ENCODE measurements at places on chromosomes 2 and 18. TPM values are rescaled to one million over a fixed set of nuclear protein-coding genes. Genes with fewer than 3 reads are reported as not detected.

Gene FIGN
- 1.3 TPM for total RNA-seq

Gene TMEM169
- total RNA-seq, result 0.40 TPM

Gene KCNS3
- total RNA-seq, result 0.66 TPM

Gene LTBP1
- total RNA-seq, result 475 TPM

Gene IL18R1
- 0.75 TPM for total RNA-seq

Gene MAP3K19
- total RNA-seq, result not detected

Gene HOXD4
- total RNA-seq, result 0.06 TPM

Gene PLCD4
- 4.0 TPM for total RNA-seq

Gene HOXD11
- not detected for total RNA-seq

Gene E2F6
- total RNA-seq, result 9.2 TPM

Gene SP3
- 85.9 TPM for total RNA-seq

Gene ARHGAP28
- 5.1 TPM for total RNA-seq

Data from aortic smooth muscle cell (primary cell).